Erythroblast (primary cell): ENCODE measurements at places on chromosomes 2 and 18.

DNA sequence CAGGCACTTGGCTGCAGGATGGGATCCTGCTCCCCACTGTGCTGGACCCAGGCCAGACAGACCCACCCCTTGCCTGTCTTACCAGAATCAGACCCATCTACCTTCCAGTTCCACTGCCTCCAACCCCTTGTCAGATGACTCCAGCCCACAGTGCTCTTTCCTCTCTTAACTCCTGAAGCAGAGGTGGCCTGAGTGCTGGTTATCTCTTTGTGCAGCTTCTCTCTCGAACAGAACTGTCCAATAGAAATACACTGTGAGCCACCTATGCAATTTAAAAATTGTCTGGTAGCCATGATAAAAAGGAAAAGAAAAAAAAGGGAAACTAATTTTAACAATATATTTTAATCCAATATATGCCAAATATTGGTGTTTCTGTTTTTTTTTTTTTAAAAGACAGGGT is 160.2 kb upstream of the SMAD2 start:
- no peak for DNase-seq

GRCh38 chr2:18891600-18892345 is 302.4 kb upstream of the NT5C1B start:
- no peak for DNase-seq

DNA sequence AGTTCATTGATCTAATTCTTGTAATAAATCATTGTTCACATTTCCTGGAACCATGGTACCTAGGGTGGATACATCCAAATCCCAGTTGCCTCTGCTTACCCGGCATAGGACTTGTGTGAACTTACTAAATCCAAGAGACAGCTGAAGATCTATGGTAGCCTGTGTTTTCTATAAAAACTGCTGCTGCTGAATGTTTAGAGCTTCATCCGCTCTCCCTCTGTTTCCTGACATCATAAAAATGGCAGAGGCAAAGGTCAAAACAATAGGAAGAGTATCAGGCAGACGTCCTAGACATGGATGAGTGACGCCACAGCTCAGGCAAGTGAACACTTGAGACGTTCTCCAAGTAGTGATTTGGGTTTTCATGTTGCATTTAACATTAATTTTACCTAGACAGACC is 258.3 kb downstream of the ALPK2 start:
- DNase-seq: no peak

DNA sequence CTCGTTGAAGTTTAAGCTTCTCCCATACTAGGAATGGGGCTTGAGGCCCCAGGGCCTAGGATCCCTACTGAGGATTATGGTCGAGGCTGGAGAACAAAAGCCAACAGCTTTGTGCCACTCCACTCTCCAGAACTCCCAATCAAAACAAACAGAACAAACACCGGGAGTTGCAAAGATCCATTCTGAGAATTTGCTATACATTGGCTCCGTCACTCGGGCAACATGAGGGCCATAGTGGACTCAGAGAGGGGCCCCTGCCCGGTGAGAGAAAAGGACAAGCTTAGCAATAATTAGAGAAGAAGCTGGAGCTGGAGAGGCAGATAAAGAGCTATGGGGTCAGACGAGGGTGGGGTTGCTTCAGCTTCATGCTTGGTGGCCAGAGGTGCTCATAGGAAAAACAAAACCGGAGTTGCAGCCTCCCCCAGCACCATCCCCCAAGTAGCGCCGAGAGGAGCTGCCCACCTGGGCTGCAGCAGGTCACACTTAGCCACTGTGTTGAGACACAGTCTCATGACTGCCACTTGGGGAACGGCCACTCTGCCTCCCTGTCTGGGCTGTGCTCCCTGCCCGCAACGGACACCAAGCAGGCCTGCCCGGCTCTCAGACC is 142.3 kb upstream of the HAAO start:
- DNase-seq: peak; percentile 59

- no peak for DNase-seq
Observed at GRCh38 chr2:221124532-221125240, 447.4 kb downstream of the EPHA4 start.

DNA sequence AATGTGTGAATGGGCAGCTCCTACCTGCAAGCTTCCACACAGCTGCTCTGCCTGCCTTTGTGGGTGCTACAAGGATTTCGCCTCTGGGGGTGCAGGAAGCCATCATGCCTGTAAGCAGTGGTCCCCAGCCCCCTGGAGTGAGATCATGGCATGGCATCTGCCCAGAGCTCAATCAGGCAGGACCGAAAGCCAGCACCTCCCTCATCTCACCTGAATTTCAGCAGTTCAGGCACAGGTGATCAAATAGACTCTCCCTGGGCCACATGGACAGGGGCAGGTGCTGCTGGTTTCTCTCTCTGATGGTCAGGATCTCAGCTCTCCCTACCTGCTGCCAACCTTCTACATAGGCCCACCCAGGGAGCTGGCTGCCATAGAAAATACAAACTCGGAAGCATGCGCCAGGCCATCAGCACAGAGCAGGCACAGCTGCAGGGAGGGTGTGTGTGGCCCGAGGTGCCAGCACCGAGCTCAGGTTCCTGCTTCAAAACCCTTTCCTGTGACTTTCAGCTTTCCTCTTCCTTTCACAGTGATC is 133.2 kb upstream of the ID2 start:
- DNase-seq: no peak

- DNase-seq: no peak
Observed at GRCh38 chr2:202094426-202094986, 21.5 kb downstream of the KIAA2012 start.

GRCh38 chr2:40097691-40098385 is 318.8 kb upstream of the THUMPD2 start:
- no peak for DNase-seq

DNA sequence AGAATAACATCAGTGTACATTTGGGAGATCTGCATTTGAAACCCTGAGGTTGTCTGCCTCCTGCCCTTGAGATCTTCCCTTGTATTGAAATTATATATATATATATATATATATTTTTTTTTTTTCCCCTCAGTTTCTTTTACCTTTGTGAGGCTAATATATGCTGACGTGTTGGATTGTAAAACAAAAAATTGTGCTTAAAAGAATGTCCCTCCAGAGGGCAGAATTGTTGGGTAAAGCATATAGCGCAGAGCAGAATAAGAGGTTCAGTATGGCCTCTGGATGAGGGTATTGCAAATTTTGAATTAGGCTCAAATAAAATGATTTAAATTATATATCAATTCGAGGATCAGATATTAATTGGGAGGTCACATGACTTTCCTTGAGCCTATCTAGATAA is 12.4 kb downstream of the NABP1 start:
- no peak for DNase-seq

DNA sequence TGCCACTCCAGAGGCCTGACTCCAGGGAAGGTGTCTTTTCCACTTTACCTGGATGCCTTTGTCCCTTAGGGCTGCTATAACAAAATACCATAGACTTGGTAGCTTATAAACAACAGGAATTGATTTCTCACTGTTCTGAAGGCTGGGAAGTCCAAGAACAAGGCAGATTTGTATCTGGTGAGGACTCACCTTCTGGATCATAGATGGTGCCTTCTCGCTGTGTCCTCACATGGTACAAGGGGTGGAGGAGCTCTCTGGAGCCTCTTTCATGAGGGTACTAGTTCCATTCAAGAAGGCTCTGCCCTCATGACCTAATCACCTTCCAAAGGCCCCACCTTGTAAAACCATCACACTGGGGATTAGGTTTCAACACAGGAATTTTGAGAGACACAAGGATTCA is 52.1 kb downstream of the SLC4A3 start:
- no peak for DNase-seq

DNA sequence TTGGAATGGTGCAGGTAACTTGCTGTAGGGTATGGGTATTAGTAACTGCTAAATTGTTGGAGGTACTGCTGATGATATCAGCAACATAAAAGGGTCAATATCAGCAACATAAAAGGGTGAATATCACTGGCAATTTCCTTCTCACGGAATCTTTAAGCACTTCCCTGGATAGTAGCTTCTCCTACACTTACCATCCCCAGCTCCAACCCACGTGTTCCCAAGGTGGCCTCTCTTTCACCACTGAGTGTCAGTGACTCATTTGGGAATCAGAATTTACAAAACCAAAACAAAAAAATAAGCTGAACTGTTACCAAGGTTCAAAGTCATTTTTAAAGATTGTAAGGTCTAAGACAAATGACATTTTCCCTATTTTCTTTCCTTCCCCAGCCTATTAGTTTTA is 70.8 kb downstream of the LRP2 start:
- DNase-seq: no peak

DNA sequence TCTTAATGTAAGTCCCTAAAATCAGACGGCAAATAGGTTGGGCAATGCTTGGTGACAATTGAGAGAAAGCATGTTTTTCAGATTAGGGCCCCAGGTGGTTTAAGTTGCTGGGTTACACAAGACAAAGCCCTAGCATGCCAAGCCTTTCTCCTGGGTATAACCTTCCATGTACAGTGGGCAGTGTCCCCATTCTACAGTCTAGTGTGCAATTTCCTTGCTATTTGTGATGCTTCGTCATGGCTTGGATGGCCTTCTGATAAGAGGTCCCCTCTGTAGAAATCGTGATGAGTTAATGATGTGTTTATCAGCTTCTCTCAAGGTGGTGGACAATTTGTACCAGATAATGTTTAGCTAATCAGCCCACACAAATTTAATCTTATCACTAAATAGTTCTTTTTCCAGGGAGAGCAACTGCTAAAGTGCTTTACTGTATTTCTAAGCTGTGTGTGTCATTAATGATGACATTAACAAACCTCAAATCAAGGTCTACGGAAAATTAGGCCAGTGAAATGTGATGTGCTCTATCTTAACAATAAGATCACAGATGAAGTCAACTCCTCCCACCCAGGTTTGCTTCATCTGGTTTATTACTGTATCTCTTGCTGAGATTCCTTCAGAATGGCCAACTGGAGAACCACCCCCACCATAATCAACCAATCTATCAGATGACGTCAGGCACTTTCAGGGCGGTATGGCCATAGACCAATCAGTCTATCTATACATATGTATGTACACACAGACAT is 61.7 kb downstream of the PLB1 start:
- peak; percentile 71 for DNase-seq

- no peak for DNase-seq
Observed at GRCh38 chr2:38997781-38998180, 108.1 kb downstream of the ARHGEF33 start.

- no peak for DNase-seq
Observed at GRCh38 chr18:9721893-9722550, 13.9 kb downstream of the RAB31 start.

DNA sequence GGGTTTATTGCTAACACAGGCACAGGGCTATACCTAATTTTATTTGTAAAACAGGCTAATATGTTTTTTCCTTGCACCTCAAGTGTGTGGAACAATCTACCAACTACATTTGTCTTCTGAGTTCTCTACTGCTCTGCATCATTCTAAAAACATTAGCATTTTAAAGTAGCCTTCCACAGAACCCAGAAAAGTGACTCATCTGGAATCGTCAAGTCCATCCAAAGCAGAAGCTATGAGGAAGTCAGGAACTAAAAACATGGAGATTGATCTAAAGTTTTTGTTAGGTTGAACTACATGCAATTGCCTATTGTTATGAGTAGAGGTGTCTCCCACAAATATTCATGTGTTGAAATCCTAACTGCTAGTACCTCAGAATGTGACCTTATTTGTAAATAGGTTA is 70.9 kb downstream of the SUCLG1 start:
- DNase-seq: no peak

DNA sequence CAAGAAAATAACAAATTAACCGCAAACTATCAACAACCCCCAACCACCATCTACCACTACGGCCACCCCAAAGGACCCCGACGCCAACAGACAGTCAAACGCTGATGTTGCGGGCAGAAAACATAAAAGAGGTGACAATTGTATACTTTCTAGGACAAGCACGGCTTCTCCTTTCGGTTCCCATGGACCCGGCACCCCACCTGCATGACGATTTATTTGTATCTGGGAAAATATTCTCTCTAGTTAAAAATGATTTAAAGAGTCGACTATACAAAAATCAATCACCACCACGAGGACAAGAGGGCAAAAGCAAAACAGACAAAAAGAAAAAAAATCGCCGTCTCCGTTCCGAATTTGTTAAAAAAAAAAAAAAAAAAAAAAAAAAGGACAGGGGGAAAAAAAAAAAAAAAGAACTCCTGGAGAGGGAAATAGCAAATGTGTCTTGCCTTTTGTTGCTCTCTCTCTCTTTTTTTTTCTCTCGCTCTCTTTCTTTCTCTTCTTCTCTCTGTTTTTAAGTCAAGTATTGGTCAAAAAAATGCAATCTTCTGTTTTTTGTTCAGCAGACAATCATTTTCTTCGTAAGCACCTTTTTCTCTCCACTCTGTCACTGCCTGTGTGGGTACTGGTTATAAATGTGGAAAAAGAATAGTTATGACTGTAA is 3.6 kb downstream of the SIX3 start:
- no peak for DNase-seq

- no peak for DNase-seq
Observed at GRCh38 chr2:190334479-190335224, 8.7 kb upstream of the INPP1 start.

GRCh38 chr2:189318761-189319160 is 122.5 kb upstream of the WDR75 start:
- no peak for DNase-seq

- no peak for DNase-seq
Observed at GRCh38 chr18:34283506-34283905, 58.8 kb upstream of the NOL4 start.

DNA sequence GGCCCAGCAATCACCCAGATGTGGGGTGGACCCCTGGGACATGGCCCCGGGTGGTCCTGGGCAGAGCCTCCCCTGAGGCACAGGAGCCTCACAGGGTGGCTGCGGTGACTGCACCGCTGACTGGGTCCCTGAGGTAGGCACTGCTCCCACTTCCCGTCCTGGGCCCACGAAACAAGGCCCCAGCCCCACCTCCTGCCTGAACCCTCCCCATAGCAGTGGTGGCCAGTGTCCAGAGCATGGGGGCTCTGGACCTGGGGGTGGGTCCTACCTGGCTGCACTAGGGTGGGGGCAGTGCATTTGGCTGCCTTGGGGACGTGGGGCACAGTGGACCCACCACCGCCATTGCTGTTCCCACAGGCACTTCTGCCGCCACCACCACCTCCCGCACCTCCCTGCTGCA is 39.4 kb downstream of the TDRD15 start:
- no peak for DNase-seq

DNA sequence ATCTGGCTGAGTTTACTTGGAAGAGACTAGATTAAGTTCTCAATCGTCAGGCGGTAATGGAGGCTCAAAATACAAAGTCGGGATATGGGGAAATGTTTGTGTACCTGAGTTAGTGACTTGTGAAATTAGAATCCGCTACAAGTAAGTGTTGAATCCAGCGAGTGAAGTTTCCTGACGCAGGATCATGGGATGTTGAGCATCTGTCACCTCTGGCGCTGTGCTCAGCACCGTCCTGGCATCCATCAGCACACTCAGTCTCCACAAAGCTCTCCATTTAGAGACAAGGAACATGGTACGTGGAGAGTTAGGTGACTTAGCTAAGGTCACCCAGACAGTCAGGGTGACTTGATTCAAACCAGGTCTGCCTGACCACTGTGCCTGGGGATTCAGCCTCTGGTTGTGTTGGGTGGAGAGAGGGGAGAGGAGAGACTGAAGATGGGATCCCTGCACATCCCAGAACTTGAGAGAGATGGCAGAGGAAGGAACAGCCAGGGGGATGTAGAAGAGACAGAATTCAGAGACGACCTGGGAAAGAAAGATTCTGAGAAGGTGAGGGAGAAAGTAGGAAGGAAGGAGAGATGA is 251.2 kb downstream of the ACKR3 start:
- no peak for DNase-seq

GRCh38 chr2:101388232-101388631 is 929 bp upstream of the CREG2 start:
- DNase-seq: no peak
